ENCODE measurements at places on chromosomes 7 and 10. TPM values are rescaled to one million over a fixed set of nuclear protein-coding genes. Genes with fewer than 3 reads are reported as not detected.
A peak's percentile ranks its signal among the peaks of the same experiment; 100 is the strongest.

The FAM25G gene
- total RNA-seq: not detected

The ADRA2A gene
- 40.3 TPM for total RNA-seq

DNA sequence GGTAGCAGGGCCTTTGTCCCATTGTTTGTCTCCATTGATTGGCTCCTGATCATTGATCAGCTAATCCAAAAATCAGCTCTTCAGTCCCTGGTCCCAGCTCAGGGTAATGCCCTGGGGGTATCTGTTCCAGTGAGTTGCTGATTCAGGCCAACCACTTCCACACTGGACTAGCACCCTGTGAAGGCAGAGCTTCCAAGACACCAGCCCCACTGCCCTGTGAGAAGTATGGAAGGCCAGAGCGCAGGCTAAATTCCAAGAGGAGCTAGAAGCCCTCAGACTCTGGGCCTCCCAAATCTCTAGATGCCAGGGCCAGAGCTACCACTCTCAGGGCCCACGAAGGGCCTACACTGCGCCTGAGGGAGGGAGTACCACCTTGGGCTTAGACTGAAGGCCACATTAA, 10.4 kb downstream of the TMEM72 start:
- no peaks in the 10 kb centered on the region for H3K27me3 ChIP-seq
- DNase-seq: no peak
- H3K36me3 ChIP-seq: no peaks in the 10 kb centered on the region
- no peak overlapping the region for H3K27ac ChIP-seq
- H3K4me1 ChIP-seq: no peaks in the 10 kb centered on the region

GRCh38 chr7:2101630-2102374, 130.9 kb downstream of the MAD1L1 start:
- H3K36me3 ChIP-seq: no peaks in the 10 kb centered on the region
- peak overlapping the region; percentile 12 for H3K27ac ChIP-seq
- no peaks in the 10 kb centered on the region for H3K27me3 ChIP-seq

The TCF7L2 gene
- total RNA-seq: 34.5 TPM

- peak; percentile 78 for DNase-seq
- H3K27ac ChIP-seq: peak within 1 kb of the TSS; percentile 95
- H3K4me3 ChIP-seq: peak within 1 kb of the TSS; percentile 67
These were observed at the start of gene PRTFDC1 for GRCh38 chr10:24952143-24952706. Gene PRTFDC1 (minus strand): TSS chr10:24952606. CDS start chr10:24952575, 31 bp downstream.

The MUC12 gene
- 2.2 TPM for total RNA-seq

The FRA10AC1 gene
- total RNA-seq: 25.7 TPM

DNA sequence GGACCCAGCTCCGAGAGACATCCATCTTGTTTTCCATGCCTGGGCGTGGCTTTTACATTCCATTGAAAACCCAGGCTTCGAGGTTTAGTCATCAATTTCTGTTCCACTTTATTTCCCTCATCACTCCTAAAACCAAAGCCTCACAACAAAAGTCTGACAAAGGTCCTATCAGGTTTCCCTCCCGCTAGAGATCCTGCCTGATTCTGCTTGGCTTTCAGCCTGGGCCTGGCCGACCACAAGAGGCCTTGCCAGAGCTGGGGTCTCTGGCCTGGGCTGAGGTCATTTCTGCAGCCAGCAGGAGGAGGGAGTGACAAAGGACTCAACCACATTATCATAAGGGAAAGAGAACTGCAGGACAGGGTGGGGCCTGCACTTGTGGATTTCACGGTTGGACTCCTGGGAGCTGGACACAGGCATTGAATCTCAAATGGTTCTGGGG, 167.0 kb downstream of the FANK1 start:
- no peaks in the 10 kb centered on the region for H3K36me3 ChIP-seq
- no peaks in the 10 kb centered on the region for H3K27me3 ChIP-seq
- H3K27ac ChIP-seq: no peak overlapping the region
- H3K4me1 ChIP-seq: peaks cover 19% of the 10 kb centered on the region
- H3K4me3 ChIP-seq: no peak overlapping the region
- no peak for DNase-seq

GRCh38 chr7:121372376-121373010, 23.6 kb downstream of the FAM3C start:
- no peaks in the 10 kb centered on the region for H3K4me1 ChIP-seq
- DNase-seq: no peak
- no peaks in the 10 kb centered on the region for H3K27me3 ChIP-seq
- H3K4me3 ChIP-seq: no peak overlapping the region
- H3K36me3 ChIP-seq: no peaks in the 10 kb centered on the region

The RASA4 gene
- total RNA-seq: 65.6 TPM

DNA sequence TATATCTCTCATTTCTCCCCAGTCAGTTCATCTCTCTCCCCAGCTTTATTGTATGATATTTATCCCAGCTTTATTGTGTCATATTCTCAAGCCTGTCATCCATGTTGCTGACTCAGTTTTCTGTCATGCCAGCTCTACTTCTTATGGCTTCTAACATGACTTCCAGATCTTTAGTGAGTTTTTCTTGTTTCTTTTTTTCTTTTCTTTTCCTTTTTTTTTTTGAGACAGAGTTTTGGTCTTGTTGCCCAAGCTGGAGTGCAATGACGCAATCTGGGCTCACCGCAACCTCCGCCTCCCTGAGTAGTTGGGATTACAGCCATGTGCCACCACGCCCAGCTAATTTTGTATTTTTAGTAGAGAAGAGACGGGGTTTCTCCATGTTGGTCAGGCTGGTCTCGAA, 28.7 kb upstream of the CALU start:
- no peaks in the 10 kb centered on the region for H3K4me1 ChIP-seq
- H3K27ac ChIP-seq: no peak overlapping the region
- DNase-seq: no peak
- H3K36me3 ChIP-seq: no peaks in the 10 kb centered on the region
- no peaks in the 10 kb centered on the region for H3K27me3 ChIP-seq
- H3K4me3 ChIP-seq: no peak overlapping the region

DNA sequence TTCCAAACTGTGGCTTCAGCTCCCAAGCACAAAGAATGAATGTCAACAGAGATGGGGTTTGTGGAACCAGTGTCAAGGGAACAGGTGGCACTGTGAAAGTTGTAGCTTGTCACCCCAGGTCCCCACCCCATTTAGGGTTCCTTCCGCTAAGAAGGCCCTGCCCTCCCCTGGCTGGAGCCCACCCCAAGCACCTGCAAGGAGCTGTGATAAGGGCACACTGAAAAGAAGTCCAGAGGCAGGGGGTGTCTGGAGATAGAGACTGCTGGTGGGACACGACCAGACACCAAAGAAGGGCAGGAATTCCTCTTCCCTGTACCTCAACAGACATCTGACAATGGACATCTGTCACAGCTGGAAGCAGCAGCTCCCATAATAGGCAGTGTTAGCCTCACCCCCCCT, 4.5 kb downstream of the GRID1 start:
- peak; percentile 7 for DNase-seq
- H3K27ac ChIP-seq: no peak overlapping the region
- H3K36me3 ChIP-seq: no peaks in the 10 kb centered on the region
- no peaks in the 10 kb centered on the region for H3K27me3 ChIP-seq
